ENCODE measurements at places on chromosomes 3 and 15. TPM values are rescaled to one million over a fixed set of nuclear protein-coding genes. Genes with fewer than 3 reads are reported as not detected.

GRCh38 chr3:157498371-157498770 is 4.8 kb downstream of the VEPH1 start:
- H3K36me3 ChIP-seq: no peaks in the 10 kb centered on the region
- peaks cover 14% of the 10 kb centered on the region for H3K4me1 ChIP-seq
- H3K27me3 ChIP-seq: no peaks in the 10 kb centered on the region
- no peak for DNase-seq

DNA sequence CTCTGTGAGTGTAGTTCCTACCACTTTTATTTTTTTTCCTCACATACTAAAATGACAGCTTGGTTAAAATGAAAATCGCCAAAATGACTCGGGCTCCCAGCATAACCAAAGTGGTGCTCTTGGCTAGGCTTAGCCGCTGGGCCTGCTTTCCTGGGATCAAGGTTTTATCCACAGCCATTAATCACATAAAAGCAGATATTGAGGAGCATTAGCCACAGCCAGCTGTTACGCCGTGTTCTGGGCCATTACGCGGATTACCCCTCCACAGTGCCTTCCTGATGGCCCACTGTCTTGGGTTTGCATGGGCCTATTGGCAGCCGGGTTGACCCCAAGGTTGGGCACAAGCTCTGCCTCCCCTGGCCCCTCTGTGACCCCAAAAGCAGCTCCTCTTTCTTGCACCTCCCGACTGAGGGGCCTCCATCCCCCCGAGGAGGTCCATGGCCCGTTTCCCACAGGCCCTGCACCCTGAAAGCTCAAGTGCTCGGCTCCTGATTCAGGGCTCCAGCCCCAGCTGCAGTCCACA is 30.4 kb upstream of the TRPM1 start:
- no peak for DNase-seq
- peaks cover 5% of the 10 kb centered on the region for H3K36me3 ChIP-seq
- H3K27ac ChIP-seq: no peak overlapping the region
- peaks cover 7% of the 10 kb centered on the region for H3K4me1 ChIP-seq
- H3K27me3 ChIP-seq: peaks cover 5% of the 10 kb centered on the region

- no peak for DNase-seq
- H3K4me3 ChIP-seq: peak overlapping the region; percentile 99
- H3K36me3 ChIP-seq: peaks cover 5% of the 10 kb centered on the region
- peak overlapping the region; percentile 96 for H3K27ac ChIP-seq
- H3K27me3 ChIP-seq: peaks cover 3% of the 10 kb centered on the region
These were observed 1.5 kb downstream of the ABCC5 start for GRCh38 chr3:184016169-184016570.

GRCh38 chr3:127088511-127089351 is 104.2 kb upstream of the PRR23E start:
- no peak overlapping the region for H3K4me3 ChIP-seq
- no peak for DNase-seq
- H3K27ac ChIP-seq: no peak overlapping the region
- no peaks in the 10 kb centered on the region for H3K36me3 ChIP-seq

DNA sequence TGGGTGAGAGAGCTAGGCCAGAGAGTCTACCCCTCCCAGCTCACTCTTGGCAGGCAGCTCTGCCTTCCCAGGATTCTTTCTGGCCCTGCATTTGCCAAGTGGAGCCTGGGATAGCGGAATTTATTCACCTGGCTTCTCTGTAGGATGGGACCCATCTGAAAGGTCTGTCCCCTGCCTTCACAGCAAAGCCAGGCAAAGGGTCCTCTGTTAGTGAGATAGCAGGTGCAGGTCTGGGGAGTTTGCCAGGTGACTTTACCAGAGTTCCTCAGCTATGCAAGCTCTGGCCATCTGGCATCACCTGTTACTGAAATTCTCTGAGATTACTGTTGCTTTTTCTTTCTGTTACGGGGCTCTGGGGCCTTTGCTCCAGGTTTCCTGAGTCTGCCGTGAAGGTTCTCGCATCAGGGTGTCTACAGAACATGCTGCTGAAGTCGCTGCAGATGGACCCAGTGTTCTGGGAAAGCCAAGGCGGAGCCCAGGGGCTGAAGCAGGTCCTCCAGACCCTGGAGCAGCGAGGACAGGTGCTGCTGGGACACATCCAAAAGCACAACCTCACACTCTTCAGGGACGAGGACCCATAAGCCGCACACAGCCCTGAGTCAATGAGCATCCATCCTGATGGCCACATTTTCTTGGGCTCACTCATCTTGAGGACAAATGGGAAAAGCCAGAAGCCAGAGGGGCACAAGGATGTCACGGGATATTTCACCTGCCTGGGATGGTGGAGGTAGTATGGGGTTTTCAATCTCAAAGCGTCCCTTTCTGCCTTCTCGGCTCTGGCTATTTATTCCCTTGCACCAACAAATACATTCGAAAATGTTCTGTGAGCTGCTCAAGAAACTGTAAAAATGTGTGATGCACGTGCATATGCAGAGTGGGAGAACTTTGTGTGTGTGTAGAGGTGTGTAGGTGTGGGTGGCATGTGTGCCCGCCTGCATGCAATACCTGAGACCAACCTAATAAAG is 49.8 kb downstream of the POMGNT2 start:
- H3K36me3 ChIP-seq: peaks cover 18% of the 10 kb centered on the region
- H3K27ac ChIP-seq: no peak overlapping the region
- DNase-seq: no peak
- H3K27me3 ChIP-seq: peaks cover 7% of the 10 kb centered on the region
- no peak overlapping the region for H3K4me3 ChIP-seq

GRCh38 chr3:53243165-53243564 is 12.7 kb downstream of the TKT start:
- H3K36me3 ChIP-seq: peaks cover 4% of the 10 kb centered on the region
- peak; percentile 71 for DNase-seq
- no peak overlapping the region for H3K27ac ChIP-seq
- no peak overlapping the region for H3K4me3 ChIP-seq
- peaks cover 5% of the 10 kb centered on the region for H3K27me3 ChIP-seq

DNA sequence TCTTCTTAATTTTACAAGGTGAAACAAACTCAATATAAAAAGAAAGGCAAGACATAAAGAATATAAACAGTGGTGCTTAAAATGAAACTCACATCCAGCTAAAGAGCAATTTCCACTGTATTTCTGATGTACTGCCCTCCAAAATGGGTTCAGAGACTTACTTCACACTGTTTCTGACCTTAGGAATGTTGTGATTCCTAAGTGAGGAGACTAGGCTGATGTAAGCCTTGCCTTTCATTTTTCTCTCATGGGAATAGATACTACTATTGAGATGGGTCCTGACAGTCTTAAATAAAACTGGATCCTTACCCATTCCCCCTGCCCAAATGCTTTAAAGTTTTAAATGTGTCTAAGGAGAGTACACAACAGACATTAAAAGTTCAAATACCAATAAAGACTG is 86.9 kb downstream of the CBLB start:
- H3K4me3 ChIP-seq: no peak overlapping the region
- no peak overlapping the region for H3K27ac ChIP-seq
- peaks cover 20% of the 10 kb centered on the region for H3K4me1 ChIP-seq
- H3K27me3 ChIP-seq: peaks cover 2% of the 10 kb centered on the region
- no peaks in the 10 kb centered on the region for H3K36me3 ChIP-seq

- H3K4me3 ChIP-seq: no peak overlapping the region
- H3K4me1 ChIP-seq: peaks cover 15% of the 10 kb centered on the region
- no peak overlapping the region for H3K27ac ChIP-seq
- peaks cover 21% of the 10 kb centered on the region for H3K27me3 ChIP-seq
- H3K36me3 ChIP-seq: peaks cover 9% of the 10 kb centered on the region
- no peak for DNase-seq
These were observed 3.1 kb upstream of the CHRNA3 start for GRCh38 chr15:78623786-78624497.

CPB1 gene
- not detected for total RNA-seq

DNA sequence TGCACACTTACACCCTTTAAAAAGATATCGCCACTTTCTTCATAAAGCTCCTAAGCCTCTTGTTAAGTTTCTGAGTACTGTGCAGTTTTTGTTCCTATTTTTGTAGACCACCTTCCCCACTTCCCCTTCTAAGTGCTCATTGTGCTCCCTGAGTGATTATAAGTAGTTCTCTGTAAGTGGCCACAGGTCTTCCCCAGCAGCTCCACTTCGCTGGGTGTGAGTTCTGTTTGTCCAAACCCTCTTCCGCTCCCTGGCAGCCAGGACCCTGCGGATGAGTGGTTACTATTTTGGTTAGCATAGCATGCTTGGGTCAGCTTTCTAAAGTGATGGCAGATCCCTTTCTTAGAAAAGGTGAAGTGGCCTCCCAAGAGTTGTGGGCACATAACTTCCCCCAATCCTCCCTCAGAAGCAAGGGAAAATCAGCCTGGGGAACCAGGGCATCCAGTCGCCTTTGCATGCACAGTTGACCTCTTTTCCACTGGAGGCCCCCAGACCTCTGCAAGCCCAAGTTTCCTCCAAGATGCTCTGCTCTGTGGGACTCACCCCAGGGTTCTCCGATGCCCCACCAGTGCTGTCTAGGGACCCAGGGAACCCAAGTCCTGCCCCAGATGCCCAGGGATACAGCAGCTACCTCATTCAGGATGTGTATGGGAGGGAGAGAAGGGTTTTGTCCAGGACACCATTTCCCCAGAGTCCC is 69.6 kb downstream of the ATP10A start:
- no peak overlapping the region for H3K4me3 ChIP-seq
- H3K4me1 ChIP-seq: peaks cover 16% of the 10 kb centered on the region
- peaks cover 1% of the 10 kb centered on the region for H3K27me3 ChIP-seq
- H3K36me3 ChIP-seq: peaks cover under 1% of the 10 kb centered on the region
- no peak overlapping the region for H3K27ac ChIP-seq

TBC1D2B gene
- total RNA-seq: 45.3 TPM

Data from glutamatergic neuron (in vitro differentiated cells).